CD4-positive, alpha-beta T cell treated with Interleukin-10 for 1 hour (primary cell): ENCODE measurements at places on chromosomes 3 and 15.

- DNase-seq, result no peak
Observed at GRCh38 chr15:42511007-42511391, 15.6 kb downstream of the SNAP23 start.

DNA sequence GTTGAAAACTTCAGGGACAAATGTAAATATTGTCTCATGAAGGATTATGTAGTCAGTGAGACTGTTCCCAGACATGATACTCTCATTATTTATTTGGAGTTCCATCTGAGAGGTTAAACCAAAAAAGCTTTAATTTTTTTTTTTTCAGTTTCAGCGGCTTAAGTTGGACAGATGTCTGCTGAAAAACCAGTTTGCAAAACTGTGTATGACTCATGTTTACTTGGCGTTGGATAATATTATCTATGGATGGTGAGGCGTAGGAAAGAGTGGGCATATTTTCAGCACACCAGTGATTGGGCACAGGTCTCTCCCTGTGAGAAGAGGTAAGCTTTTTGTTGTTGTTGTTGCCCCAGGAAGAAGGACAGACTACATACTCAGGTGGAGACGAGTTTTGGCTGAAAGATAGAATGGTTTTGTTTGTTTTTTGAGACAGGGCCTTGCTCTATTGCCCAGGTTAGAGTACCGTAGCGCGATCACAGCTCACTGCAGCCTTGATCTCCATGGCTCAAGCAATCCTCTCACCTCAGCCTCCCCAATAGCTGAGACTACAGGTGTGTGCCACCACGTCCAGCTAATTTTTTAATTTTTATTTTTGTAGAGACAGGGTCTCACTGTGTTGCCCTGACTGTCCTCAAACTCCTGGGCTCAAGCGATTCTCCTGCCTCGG lies 16.4 kb upstream of the ANXA2 start:
- no peak for DNase-seq

- DNase-seq, result no peak
Observed at GRCh38 chr3:32480604-32481003, 22.0 kb downstream of the CMTM6 start.

DNA sequence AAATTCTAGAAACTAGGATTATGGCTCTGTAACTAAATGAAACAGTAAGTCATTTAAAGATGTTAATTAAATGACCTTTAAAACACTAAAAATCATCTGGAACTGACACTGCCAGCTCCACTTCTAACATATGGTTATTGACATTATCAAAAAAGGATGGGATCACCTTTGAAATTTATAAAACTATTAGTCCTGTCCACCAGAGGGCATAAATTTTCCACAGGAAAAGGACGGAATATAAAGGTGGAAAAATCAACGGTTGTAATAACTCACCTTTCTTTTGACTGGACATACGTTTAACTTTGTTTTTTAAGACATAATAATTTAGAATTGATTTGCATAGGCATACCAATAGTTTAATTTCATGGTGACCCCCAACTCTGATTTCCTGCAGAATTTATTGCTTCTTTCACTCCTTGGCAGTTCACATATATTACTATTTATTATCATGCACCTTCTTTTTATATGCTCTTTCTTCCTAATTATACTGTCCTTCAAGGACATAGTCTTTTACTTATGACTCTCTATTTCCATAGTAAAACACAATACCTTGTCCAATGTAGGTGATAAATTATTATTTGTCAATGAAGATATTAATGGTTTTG lies 345.7 kb downstream of the CADM2 start:
- no peak for DNase-seq
